ENCODE measurements at places on chromosomes 6 and 20.

DNA sequence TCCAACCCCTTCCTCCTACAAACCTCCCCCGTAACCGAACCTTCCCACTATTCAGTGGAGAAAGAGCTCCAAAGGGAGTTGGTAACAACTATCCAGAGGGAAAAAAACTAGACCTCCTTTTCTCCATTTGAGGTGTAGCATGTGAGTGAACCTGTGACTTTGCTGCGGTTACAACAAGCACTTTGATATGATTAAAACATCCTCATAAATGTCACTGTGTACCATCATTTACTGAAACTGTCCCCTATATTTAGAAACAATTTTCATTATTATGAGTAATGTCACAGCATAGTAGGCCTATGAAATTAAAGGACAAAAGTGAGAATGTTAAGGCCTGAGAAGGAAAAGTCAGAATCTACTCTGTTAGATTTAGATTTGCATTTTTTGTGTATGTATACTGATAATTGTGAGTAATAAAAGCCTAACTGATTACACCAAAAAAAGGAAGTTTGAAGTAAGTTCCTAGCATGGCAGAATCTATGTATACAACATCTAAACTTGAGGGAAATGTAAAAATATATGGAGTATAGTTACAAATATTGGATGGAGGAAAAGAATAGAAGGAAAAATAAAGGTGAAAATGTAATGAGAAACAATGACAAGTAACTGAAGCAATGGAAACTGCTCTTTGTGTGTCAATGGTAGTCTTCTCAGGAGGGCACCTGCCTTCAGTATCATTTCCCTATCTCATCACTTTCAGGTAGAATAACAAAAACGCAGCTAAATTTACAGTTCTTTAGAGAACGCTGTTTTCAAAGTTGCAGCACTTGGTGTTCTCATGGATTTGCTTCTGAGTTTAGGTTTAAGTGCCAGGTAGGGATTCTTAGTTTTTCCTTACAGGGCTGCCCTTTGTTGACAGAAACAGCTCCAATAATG is 145.9 kb downstream of the IMPG1 start:
- no peak for DNase-seq

- no peak for DNase-seq
These were observed 28.8 kb downstream of the FITM2 start for GRCh38 chr20:44282192-44282591.

DNA sequence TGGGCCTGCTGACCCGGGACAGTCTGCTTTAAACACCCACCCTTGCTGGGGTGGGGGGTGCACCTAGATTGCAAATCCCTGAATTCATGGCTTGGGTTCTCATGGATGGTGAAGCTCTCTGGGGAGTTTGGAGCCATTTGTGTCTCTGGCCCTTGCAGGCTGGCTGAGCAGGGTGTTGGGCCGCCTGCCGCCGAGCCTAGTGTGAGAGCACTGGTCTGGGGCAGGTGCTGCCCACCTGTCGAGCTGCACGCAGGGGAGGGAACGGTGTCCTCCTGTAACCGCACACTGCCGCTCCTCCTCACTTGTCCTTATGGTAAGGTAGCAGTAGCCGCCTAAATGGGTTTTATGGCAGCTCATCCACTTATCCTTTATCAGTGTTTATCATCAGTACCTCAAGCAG is 143.9 kb downstream of the DTNBP1 start:
- DNase-seq = no peak

DNA sequence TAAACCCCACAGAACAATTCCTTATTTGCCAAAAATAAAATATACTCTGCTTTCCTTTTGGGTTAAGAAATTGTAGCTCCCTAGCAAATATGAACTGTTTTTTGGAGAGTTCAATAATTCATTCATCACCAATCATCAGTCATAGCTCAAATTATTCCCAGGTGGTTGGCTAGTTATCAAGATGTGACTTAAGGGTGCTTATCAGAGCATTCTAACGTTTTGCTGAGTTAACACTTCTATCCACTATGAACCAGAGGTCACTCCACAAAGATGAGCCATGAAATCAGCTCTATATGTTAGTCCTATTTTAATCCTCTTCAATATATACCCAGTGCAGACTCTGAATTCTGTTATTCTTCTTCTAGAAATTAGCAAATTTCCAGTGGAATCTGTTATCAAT is 379.1 kb downstream of the TENT5A start:
- no peak for DNase-seq

DNA sequence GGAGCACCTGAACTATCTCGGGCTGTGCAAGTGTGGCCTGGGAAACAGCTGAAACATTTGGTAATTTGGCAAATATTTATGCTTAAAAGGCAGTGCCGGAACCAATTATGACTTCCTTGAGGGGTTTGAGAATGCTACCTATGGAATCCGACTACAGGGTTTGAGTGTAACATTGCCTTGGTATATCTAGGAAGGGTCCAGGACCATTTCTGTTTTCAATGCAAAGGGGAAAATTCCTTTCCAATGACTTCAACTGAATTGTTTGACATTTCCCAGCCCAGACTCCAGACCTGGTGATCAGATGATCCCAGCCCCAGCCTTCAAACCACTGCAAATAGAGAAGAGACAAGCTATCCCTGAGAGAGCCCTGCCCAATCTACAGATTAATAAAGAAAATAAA is 4.6 kb upstream of the PPP1R3G start:
- DNase-seq = no peak

GRCh38 chr6:52499026-52499425 is 77.8 kb downstream of the TRAM2 start:
- DNase-seq = no peak

- DNase-seq = no peak
These were observed 31.2 kb downstream of the MUC22 start for GRCh38 chr6:31041372-31041974.

DNA sequence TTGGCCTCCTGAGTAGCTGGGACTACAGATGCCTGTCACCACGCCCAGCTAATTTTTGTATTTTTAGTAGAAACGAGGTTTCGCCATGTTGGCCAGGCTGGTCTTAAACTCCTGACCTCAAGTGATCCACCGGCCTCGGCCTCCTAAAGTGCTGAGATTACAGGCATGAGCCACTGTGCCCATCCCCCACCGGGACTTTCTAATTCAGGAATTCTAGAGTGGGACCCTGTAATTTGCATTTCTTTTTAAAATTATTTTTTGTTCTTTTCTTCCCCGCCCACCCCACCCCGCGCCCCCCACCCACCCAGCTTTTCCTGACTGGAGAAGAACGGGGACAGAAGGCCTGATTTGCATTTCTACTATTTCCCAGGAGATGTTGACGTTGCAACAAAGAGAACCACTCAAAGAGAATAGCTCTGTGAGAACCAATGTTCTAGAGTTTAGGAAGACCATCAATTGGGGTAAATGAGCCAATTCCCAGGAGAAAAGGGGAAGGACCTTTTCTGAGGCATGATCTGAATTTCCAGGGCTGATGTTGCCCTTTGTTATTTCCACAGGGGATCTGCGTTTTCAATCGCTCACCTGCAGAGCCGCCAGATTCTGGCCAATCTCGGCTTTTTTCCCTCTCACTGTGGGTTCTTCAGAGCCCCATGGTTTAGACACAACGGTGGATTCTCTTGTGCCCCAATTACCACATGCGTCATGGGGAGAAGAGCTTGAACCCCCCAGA is 33.2 kb upstream of the TFAP2C start:
- no peak for DNase-seq

GRCh38 chr6:68653074-68653705 is 18.1 kb downstream of the ADGRB3 start:
- DNase-seq = no peak

GRCh38 chr6:122361314-122361979 is 38.0 kb upstream of the HSF2 start:
- DNase-seq = no peak

GRCh38 chr6:30480536-30481156 is 8.7 kb upstream of the HLA-E start:
- DNase-seq = no peak

DNA sequence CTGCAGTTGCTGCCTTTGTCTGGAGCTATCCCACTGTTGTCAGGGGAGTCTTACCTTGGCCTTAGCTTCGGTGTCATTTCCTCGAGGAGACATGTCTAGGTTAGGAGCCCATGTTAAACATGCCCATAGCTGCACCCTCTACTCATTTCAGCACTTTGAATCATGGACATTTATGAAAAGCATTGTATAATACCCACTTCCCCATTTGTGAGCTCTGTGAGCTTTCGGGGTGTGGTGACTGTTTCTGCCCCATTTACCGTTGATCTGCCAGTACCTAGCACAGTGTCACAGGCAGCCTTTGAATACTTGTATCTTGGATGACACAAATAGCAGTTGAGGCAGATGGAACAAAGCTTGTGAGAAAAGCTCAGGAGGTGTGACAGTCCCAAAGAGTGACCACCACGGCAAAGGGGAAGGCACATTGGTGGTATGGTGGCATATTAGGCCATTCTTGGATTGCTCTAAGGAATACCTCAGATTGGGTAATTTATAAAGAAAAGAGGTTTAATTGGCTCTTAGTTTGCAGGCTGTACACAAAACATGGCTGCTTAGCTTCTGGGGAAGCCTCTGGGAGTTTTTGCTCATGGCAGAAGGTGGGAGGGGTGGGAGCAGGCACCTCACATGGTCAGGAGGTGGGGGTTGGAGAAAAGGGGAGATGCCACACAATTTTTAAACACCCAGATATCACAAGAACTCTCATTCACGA is 42.0 kb downstream of the JARID2 start:
- no peak for DNase-seq

- no peak for DNase-seq
These were observed 180.8 kb upstream of the CHD6 start for GRCh38 chr20:41798930-41799502.

- no peak for DNase-seq
These were observed 81.3 kb downstream of the ID4 start for GRCh38 chr6:19918436-19918835.

GRCh38 chr6:161198783-161199460 is 74.9 kb downstream of the AGPAT4 start:
- DNase-seq = no peak

- DNase-seq = no peak
These were observed 125.9 kb downstream of the EPHA7 start for GRCh38 chr6:93293460-93293859.

- no peak for DNase-seq
These were observed 101.7 kb downstream of the F13A1 start for GRCh38 chr6:6218759-6219085.

GRCh38 chr6:113351173-113351834 is 505.8 kb upstream of the MARCKS start:
- no peak for DNase-seq

GRCh38 chr6:5173810-5174209 is 86.9 kb downstream of the LYRM4 start:
- no peak for DNase-seq

GRCh38 chr6:170403451-170403850 is 96.9 kb downstream of the FAM120B start:
- no peak for DNase-seq

DNA sequence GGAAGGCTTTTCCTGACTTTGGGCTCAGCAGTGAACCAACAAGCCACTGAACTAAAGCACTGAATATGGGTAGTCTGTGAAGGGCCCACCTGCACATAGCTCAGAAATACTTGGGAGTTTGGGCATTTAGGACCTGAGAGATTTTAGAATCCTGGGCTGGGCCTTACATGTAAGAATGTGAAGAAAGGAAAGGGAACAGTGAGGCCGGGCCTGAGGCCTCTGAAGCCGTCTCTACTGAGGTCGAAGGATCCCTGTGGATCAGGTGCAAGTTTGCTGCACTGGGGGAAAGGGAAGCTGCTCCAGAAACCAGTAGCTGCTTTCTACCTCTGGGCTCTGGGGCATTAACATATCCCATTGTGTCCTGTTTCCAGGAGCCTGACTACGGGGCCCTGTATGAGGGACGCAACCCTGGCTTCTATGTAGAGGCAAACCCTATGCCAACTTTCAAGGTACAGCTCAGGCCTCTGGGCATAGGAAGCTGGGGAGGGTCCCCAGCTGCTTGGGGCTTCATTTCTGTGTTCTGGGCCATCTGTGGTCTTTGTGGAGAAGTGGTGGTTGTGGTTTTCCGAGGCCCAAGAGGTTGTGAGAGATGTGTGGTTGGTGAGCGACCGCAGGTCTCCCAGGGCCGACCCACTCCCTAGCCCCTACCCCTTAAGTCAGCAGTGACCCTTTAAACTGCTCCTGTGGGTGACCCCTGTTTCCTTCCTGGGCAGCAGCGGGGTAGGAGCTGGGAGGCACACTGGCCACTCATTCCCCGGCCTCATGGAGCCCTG is 30.3 kb downstream of the PLCG1 start:
- no peak for DNase-seq

- no peak for DNase-seq
These were observed 677.7 kb downstream of the DOK5 start for GRCh38 chr20:55153001-55153645.

- no peak for DNase-seq
These were observed 73.8 kb upstream of the VSTM2L start for GRCh38 chr20:37829128-37829527.

DNA sequence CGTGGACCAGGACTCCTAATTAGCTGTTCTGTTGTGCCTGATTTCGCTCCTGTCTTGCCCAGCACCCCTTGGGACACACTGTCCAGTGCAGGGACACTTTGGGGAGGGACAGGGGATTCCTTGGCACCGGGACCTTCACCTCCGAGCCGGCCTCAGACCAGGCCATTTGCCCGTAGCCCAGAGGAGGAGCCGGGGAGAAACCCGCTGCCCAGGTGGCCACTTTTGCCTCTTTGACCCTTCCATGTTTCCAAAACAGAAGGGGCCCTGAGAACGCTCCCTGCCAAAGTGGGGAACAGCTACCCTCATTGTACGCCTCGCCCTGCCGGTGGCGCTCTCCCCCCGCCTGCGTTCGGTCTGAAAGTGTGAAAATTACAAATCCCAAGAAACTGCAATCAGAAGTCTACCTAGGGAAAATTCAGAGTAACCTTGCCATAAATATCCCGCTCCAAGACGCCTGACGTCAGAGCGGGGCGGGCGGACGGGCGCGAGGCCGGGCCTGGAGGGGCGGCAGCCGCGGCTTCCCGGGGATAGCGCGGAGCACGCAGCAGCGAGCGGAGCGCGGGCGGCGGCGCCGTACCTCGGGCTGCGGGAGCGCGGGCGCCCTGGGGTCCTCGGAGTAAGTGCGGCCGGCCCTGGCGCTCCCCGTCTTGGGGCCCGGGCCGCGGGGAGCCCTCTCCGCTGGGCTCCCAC is at the start of gene DAAM2:
TSS of gene DAAM2 (plus strand) at position 527 of the 690 bp plus-strand sequence. CDS start 63,927 bp downstream, outside the sequence.
- DNase-seq = no peak

DNA sequence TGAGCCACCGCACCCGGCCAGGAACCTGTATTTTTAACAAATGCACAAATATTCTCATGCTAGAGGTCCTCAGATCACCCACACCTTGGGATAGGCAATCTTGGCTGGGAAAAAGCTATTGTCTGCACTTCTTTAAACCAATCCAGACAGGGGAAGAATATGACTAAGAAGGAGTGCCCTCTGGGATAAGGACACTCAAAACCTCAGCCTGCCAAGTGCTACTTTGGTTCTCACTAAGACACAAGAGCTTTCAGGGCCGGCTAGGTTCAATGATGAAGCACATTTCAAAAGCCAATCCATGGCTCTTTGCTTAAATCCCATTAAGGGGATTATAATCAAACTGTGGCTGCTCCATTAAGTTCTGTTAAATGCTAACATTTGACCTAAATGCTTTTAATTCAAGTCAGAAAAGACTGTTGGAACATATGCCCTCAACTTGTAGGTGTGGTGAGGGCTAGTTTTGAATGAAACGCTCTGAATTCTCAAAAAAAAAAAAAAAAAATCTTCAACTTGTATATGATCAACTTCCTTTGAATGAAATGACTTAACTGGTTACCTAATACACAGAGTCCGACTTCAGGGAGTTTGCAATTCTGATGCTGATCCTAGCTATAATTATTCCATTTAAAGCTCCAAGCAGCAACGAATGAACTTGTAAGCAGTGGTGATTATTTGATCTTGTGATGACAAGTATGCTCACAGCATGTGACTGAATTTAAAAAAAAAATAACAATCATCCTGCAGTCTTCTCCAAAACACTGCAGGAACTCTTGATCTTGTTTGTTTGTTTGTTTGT is 56.6 kb downstream of the SLC23A2 start:
- DNase-seq = no peak

- no peak for DNase-seq
These were observed 72.2 kb downstream of the SCAF8 start for GRCh38 chr6:154805288-154805911.

All from brain pericyte (primary cell).